ENCODE measurements at places on chromosomes 11 and 22.
A peak's percentile ranks its signal among the peaks of the same experiment; 100 is the strongest.

GRCh38 chr22:20028855-20029549 lies 8.1 kb downstream of the TANGO2 start:
- DNase-seq, result no peak

DNA sequence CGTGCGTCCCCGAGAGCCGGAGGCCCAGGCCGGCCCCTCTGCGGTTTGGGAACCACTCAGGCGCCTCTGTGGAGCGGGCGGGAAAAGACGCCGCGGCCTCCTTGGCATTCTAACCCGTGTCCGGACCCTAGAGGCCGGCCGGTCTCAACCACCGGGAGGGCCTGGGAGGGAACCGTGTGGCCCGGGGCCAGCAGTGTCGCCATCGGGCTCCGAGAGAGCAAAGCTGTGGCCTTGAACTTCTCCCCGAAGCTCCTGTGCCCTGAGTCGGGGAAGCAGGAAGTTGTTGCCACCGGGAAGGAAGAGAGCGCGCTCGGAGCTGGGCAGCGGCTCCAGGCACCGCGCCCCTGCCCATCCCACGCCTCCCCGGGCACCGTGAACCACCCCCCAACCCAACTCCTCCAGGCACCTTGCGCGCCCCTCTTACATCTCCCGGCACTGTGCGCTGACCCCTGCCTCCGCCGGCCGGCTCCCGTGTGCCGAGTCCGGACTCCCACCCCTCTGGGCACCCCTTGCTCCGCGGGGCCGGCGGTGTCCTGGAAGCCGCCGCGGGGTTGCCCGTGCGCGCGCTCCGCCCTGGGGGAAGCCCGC lies 80.0 kb upstream of the PPARA start:
- no peak for DNase-seq

GRCh38 chr11:80586464-80586863 lies 1145.6 kb upstream of the TENM4 start:
- no peak for DNase-seq

GRCh38 chr11:67288198-67288451 lies 978 bp upstream of the ANKRD13D start:
- DNase-seq, result no peak

DNA sequence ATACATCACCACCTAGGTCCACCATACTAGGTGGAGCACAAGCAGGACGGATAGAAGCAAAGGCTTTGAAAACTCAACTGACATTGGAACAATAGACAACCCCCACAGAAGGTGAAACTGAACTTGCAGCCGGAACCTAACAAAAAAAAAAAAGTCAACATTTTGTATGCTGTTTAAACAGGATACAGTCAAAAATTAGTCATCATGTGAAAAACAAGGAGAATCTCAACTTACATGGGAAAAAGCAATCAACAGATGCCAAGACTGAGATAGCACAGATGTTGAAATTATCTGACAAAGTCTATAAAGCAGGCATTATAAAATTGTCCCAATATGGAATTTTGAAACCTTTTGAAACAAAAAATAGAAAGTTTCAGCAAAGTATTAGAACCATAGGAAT lies 123.8 kb downstream of the RAB38 start:
- DNase-seq, result no peak

GRCh38 chr11:119643876-119644225 lies 85.1 kb downstream of the NECTIN1 start:
- no peak for DNase-seq

- no peak for DNase-seq
Observed at GRCh38 chr11:28992996-28993395, 884.8 kb downstream of the METTL15 start.

- no peak for DNase-seq
Observed at GRCh38 chr11:125222494-125222893, 57.9 kb downstream of the PKNOX2 start.

GRCh38 chr22:25183949-25184619 lies 15.6 kb upstream of the CRYBB3 start:
- no peak for DNase-seq

- DNase-seq, result no peak
Observed at GRCh38 chr11:119651802-119652584, 77.0 kb downstream of the NECTIN1 start.

DNA sequence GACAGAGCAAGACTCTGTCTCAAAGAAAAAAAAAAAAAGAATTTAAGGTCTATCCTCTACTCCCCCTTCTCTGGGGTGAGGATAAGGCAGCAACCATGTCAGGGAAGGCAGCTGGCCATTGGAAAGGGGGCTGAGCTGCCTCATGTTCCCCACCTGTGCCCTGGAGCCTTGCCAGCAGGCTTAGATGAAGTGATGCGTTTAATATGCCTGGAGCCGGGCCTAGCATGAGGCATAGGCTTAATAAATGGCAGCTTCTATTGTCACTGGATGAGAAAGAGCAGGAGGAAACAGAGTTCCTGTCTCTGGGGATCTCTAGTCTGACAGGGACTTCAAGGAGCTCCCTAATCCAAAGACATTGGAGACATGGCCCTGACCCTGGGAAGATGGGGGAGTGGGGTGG lies 3.2 kb upstream of the KCNE3 start:
- DNase-seq, result no peak

DNA sequence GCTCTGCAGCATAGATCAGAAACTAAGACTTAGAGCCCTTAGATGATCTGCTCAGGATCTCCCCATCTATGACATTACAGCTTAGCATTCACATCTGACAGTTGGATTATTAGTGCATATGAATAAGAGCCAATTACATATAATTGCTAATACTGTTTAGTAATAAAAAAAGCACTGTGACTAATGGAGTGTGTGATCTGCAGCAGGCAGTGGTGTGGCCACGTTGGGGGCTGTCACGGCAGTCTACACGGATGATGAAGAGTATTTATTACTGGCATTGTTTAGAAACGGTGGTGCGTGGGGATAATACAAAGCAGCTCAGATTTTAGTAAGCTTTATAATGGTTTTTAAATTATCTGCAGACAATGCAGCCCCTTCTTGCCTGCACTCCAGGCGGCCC lies 93.5 kb upstream of the TIMP3 start:
- no peak for DNase-seq

DNA sequence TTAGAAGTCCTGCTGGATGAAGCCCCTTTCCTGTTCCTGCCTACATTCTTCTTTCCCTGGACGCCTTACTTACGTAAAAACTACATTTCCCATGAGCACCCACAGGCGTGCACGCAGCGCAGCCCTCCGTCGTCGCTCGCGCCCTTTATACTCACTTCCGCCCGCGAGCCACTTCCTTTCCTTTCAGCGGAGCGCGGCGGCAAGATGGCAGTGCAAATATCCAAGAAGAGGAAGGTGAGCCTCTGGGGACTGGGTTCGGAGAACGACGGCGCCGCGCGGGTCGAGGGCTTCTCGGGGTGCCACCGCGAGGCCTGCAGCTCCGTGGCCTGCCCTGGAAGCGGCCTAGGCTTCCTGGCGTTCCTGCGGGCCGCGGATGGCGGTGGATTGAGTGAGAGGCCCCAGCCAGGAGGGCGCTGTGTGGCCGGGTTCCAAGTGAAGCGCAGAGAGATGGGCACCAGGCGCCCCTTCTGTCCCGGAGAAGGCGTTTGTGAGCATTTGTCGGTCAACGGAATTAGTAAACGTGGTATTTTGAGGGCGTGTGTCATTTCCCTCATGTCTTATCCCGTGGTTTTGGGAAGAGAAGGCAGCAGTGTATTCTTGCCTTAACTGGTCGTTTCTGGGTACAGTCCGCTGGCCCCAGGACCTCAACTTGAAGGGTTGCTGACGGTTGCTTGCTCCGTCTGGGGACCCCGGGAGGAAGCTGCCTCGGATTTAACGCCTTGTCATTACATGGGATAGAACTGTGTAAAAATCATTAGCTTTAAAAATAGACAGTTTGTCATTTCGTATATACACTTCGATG lies at the start of gene RPS3:
Gene RPS3 (plus strand): TSS at position 175 of the 802 bp plus-strand sequence. CDS start 30 bp downstream, at position 205.
- DNase-seq, result peak; percentile 78

DNA sequence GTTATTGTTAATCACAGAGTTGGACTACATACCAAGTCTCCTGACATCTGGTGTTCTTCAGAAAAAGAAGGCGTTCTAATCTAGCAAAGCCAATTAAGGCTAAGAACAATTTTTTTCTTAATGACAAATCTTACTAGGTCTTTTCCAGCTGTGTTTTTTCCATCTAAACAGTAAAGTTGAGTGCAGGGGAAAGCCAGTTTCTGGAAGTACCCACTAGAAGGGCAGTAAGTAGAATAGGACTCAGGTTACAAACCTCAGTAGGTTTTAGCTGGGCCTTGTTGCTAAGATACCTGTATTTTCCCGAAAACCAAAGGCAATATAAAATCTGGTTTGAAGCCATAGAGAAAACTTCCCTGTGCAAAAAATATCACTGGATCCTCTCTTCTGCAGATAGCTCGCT lies 351.9 kb downstream of the ETS1 start:
- no peak for DNase-seq

GRCh38 chr11:67645521-67646461 lies 4.7 kb downstream of the ACY3 start:
- no peak for DNase-seq

DNA sequence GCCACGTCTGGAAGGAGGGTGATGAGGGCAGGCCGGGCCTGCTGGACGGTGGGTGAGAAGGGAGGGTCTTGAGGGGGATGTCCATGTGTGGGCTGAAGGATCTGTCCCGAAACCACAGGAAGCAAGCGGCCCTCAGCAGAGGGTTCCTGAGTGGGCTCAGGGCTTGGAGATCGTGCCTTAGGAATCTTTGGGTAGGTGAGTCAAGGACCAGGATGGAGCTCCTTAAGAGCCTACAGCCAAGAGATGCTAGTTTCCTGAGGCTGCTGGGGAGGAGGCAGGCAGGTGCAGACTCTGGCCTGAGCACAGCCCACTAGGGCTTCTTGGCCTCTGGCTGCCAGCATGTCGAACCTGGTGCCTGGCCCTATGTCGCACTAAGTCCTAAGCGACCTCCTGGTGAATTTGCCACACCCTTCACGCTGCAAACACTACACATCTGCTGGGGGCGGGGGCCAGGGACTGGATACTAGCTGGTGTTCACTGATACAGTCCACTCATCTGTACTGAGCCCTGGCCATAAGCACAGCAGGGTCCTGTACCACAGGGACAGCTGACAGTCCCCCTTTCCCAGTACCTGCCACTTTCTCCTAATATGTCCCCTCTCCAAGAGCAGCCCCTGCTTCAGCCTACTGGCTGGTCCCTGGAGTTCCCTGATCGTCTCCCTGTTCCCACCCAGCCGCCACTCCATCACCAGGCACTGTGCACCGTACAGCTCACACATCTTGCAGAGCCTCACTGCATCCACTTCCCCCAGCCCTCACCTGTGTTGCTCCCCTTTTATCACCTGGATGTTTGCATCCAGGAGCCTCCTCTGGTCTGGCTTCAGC lies 19.5 kb downstream of the GNAZ start:
- no peak for DNase-seq

DNA sequence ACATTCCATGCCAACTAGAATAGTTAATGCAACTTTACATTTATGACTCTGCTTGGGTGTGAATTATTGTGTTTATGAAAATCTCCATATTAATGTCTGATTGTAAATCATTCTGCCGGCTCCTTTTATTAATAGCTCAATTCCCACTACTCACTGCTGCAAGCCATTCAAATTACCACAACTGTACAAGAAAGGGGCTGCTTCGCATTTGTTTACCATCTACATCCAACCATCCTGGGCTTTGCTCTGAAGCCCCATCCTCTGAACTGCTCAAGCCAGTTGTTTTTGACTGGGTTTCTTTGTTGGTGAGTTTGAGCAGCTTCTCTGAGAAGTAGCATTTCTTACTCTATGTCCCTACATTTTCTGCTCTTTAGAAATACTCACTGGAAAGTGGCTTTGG lies 451.6 kb upstream of the CADM1 start:
- no peak for DNase-seq

- no peak for DNase-seq
Observed at GRCh38 chr11:115525531-115526006, 21.4 kb upstream of the CADM1 start.

DNA sequence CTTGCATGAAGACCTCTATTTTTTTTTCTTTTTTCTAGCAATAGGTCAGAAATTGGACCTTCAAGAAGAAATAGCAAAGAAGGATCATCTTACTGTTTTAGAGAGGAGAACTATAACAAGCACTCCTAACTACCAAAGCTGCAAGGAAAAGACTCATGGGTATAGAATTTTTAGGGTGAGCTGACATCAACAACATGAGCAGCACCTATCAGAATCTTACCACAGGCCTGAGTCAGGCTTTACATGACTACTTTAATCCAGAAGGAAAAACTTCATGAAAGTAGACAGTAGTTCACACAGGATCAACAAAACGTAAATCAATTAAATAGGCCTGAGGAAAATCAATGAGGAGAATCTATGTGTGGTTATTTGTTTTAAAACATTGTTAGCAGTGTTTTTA lies 130.5 kb downstream of the FAM76B start:
- no peak for DNase-seq

- DNase-seq, result no peak
Observed at GRCh38 chr22:27381552-27381951, 420.0 kb downstream of the MN1 start.

DNA sequence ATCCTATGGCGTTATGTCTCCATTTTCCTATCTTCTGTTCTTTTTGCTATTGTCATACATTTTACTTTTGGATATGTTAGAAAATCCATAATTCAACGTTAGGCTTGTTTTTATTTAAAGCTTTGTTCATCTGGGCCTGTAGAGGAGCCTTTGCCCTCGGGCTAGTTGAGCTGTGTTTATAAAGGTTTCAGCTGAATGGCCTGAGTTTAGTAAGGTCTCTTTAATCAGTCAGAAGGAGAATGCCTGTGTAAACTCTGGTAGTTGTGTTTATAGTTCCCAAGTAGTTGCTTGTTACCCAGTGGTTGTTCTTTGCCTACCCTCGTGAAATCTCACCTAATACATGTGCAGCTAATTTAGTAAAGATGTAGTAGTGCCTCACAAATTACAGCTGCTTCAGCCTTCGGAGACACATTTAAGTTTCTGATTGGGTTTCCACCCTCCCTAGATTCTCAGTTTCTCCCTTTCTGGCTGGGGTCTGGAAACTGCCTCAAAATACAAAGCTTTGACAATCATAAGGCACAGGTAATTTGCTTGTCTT lies 33.1 kb downstream of the MTMR3 start:
- no peak for DNase-seq

DNA sequence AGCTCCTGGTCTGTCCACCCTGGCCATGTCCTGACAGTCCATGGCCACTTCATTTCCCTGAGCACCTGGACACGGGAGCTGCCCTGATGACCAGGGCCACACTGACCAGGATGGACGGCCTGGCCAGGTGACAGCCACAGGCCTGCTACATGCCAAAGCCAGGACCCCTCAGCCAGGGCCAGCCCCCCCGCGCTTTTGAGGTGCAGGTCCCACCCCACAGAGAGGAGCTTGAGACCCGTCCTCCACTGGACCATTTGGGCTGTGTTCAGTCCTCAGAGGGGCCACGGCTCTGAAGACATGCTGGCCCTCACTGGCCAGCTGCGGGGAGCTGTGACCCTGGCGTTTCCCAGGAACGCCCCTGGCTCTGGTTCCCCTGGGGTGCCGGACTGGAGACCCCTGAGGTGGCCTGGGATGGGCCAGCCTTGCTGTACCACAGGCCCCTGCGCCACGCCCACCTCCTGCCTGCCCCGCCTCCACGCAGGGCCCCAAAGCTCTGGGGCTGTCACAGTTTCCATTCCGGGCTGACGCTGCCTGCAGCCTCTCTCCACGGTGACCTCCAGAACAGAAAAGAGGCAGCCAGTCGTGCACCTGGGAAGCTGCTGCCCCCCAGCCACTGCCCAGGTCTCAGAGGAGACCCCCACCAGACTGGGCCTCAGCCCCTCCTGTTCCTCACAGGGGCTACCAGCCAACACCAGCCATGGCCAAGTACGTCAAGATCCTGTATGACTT lies 18.2 kb downstream of the EPS8L2 start:
- DNase-seq, result no peak
